GM04504 (cell line): ENCODE measurements at places on chromosomes 1 and 21.

DNA sequence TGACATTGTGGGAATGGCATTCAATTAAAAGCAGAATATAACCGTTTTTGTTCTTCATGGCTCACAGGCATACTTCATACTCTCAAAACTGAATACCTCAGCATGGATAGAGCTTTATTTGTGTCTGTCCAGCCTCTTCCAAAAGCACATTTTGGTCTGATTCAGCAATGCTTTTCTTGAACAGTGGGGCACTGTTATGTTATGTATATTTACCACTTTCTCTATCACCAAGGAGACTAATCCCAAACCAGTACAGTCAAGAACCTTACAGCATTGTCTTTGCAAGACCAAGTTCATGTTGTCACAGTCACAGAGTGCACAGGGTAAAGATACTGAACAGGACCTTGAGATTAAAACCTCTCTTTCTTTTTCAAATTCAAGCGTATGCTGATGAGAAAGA lies 582.8 kb downstream of the PTBP2 start:
- no peak for DNase-seq

- peak; percentile 39 for DNase-seq
Measured at GRCh38 chr1:193408782-193409293, 222.4 kb upstream of the B3GALT2 start.

DNA sequence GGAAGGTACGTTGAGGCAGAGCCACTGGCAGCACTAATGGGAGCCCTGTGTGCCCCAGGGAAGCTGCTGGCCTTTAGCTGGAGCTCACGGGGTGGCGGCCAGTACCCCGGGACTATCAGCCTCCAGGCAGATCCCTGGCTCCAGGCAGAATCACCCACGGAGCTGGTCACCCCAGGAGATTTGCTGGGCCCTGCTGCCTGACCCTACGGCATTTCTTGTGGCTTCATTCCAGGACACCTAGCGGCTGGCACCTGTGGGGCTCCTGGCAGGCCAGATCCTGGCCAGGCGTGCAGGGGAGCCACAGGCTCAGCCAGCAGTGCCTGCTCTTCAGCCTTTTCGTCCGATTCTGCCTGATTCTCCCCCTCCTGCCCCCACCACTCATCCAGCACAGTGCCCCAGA lies 7.1 kb downstream of the PADI1 start:
- no peak for DNase-seq

- DNase-seq, result no peak
Measured at GRCh38 chr1:116580446-116581322, 9.9 kb upstream of the CD58 start.

GRCh38 chr21:31938330-31939301 lies 65.8 kb downstream of the HUNK start:
- DNase-seq, result no peak

GRCh38 chr1:193185211-193185610 lies 1.2 kb downstream of the B3GALT2 start:
- DNase-seq, result no peak

GRCh38 chr1:226466296-226466695 lies 58.4 kb upstream of the PARP1 start:
- DNase-seq, result no peak

DNA sequence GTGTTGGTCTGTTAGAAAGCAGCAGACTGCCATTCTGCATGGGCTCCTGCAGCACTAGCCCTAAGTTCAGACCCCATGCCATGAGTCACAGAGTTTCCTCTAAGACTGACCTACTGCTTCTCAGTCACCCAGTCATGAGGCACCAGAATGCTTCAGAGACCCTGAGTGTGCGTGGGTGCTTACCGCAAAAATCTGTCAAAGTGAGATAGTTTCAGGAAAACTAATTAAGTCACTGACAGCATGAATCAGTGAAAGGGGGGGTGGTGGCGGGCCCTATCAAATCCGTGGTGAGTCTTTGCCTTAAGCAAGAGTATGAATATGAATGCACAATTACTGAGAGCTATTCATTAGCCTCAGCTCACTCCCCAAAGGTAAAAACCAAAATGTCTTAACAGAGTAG lies 98.1 kb downstream of the KCTD3 start:
- DNase-seq, result peak; percentile 22

- no peak for DNase-seq
Measured at GRCh38 chr1:118160806-118161205, 24.2 kb downstream of the SPAG17 start.

DNA sequence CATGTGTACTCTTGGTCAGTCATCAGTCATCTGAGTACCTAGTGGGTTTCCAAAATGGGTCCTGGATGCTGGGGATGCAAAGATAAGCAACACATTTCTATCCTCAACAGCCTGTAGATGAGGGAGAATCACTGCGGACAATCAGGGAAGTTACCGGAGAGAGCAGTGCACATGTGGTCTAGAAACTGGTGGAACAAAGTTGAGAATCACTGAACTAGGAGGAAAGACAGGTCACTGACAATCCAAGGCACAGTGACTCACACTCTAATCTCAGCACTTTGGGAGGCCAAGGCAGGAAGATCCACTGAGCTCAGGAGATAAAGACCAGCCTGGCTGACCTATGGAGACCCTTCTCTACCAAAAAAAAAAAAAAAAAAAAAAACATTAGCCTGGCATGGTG lies 31.4 kb upstream of the LGALS8 start:
- no peak for DNase-seq

DNA sequence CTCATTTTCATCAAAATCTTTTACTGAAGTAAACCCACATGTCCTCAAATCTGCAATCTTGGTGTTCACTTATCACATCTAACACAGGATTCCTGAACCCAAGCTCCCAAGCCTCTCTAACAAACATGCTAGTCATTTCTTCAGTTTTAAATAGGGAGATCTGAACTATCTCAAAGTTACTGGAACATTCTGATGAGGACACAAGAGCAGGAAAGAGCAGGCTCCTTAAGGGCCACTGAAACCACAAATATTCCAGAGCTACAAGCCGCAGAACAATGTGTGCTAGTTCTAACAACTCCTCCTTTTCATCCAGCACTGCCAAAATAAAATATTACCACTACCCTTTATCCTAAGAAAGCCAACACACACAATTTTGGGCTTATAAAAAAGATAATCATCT lies 38.9 kb downstream of the WARS2 start:
- peak; percentile 35 for DNase-seq

DNA sequence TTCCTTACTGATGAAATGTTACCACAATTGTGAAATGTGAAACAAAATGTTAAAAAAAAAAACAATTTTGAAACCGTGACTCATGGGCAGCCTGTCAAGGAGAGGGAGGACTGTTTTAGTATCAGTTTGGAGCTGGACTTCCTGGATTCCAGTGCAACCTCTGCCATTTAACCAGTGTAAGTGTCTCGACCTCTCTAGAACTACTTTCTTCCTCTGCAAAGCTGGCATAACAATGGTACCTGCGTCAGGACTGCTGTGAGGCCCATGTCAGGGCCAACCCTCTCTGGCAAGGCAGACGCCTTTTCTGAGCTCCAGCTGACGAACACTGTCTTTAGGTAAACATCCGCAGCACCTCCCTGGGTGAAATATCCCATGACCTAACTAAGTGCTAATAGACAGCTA lies 20.9 kb downstream of the URB1 start:
- peak; percentile 77 for DNase-seq

- DNase-seq, result no peak
Measured at GRCh38 chr1:233005156-233005555, 54.7 kb downstream of the NTPCR start.

GRCh38 chr1:204417074-204417997 lies 5.7 kb upstream of the PPP1R15B start:
- peak; percentile 97 for DNase-seq

GRCh38 chr21:42467140-42467983 lies 28.7 kb downstream of the RSPH1 start:
- DNase-seq, result no peak

DNA sequence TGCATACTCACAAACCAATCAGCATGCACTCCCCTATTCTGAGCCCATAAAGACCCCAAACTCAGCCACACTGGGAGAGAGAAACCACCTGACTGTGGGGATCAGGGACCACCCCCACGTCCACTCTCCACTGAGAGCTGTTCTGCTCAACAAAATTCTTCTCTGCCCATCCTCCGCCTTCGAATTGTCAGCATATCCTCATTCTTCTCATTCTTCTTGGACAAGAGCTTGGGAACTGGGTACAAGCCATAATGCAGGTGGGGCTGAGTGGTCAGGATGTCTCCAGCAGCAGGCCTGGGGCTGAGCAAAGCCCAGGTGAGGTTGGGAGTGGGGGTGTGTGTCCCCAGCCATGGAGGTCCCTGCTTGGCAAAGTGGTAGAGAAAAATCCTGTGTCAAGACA lies 34.6 kb upstream of the IFNGR2 start:
- no peak for DNase-seq

DNA sequence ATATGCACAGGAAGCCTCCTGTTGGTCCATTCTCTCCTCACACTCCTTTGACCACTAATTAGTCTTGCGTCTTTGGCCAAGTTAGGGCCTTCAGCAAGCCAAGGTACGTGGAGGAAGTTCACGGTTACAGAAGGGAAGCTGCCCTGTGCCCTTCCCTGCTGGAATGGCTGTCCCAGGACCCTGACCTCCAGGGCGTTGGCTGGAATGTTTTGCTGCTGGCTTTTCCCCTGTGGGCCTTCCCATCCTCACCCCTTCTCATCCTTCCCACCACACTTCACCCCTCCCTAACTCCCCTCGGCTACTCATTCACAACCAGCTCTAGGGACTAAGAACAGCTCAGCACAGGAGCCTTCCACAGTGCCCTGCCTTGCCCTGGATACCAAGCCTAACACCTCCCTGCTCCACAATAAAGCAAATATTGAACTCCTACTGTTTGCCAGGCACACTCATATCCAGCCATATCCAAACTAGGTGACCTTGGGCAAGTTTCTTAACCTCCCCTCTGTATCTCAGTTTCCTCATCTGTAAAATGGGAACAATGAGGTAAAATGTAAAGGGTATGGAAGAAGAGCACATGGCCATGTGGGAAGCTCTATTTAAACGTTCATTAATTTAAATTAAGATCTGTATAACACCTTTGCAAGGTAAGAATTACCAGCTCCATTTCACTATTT lies 8.8 kb upstream of the CDCP2 start:
- DNase-seq, result no peak

DNA sequence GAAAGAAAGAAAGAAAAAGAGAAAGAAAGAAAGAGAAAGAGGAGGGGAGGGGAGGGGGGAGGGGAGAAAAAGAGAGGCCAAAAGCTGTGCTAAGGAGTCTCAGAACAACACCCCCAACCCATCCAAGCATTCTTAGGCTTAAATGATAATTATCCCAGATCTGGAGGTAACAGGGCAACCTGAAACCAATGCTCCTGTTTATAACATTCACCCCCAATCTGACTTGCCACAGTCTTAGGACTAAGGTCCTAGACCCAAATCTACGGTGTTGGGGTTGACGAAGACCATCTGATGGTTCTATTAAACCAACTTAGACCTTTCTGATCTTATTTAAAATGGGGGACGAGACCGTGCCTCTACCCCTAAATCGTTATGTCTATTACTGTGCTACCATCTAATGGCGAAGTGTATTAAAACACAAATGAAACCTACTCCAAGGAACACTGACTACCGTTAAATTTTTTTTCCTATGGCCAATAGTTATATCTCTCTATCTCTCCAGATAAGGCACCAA lies 119.3 kb upstream of the CDC42BPA start:
- DNase-seq, result no peak

DNA sequence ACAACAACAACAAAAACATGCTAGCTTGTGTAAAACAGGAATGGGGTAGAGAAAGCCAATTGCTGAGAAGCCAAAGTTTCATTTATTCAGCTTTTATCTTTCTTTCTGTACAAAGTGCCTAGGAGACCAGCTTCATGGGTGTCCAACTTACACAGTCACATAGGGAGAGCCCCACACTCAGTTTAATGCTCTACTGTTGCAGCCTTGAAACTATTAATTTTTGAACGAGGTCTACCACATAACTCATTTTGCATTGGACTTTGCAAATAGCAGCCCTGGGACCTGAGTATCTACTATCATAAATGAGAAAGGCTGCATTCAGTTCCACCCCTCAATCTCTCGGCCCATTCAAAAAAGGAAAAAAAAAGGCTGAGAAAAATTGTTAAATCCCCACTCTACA lies 98.8 kb downstream of the ZNF644 start:
- DNase-seq, result no peak

GRCh38 chr1:1088801-1089680 lies 14.9 kb upstream of the RNF223 start:
- no peak for DNase-seq

- DNase-seq, result peak; percentile 56
Measured at GRCh38 chr1:183676586-183677189, 23.6 kb upstream of the APOBEC4 start.

DNA sequence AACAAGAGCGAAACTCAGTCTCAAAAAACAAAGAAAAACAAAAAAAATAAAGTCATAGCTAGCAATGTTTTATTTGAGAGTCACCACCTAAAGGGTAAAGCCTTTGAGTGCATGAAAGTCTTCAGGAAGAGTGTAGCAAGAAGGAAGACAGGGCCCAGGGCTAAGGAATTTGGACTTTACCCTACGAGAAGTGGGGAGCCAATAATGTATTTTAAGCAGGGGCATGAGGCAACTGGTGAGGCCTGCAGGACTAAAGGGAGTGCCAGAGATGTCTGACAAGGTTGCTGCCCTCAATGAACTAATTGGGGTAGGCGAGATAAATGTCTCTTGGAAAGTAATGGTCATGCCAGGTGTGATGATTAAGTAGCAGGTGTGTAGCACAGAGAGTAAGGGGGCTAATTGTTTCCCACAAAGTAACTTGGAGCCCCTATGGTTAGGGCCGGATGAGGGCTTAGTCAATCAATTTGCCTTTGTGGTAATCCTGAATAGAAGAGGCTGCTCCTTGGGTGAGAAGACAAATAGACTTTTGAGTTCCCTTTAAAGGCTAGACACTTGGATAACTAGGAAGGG lies 31.6 kb upstream of the CACNA1E start:
- DNase-seq, result no peak

DNA sequence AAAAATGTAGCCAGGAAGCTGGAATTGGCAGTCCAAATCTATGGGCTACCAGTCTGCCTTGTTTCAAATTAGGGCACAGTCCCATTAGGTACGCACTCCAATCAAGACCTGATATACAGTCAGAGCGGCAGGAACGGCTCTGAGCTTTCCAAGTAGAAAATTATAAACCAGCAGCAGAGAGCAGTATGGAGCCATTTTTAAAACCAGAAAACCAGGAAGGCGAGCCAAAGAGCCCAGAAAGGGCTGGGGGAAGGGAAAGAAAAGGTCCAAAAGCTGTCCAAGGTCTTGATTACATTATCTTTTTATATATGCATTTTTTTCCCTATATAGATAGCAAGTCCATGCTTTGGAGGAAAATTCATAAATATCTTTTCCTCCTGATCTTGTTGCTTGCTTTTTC lies 719.0 kb downstream of the RWDD3 start:
- DNase-seq, result no peak

GRCh38 chr1:224405604-224405970 lies 29.0 kb downstream of the WDR26 start:
- no peak for DNase-seq
